ENCODE measurements at places on chromosomes 1 and 21.

GRCh38 chr1:113812661-113813135 lies 422 bp upstream of the RSBN1 start:
- no peak for DNase-seq

- DNase-seq, result peak; percentile 21
These were observed 213.9 kb upstream of the LYPLAL1 start for GRCh38 chr1:218959784-218960183.

DNA sequence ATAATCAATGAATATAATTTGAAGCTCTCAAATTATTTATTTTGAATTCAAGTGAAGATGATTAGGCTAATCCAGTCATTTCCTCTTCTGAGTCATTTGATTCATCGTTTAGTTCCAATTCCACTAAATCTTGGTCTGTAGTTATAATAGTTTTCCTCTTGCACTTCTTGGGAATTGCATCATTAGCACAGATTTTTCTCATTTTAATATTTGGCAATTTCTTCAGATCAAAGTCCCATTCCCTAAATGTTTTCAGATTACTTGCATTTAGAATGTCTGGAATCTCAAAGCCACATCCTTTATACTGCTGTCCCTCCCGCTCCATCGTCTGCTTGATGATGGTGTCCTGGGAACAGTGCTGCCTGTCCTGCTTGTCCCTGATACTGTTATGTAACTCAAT lies 43.5 kb downstream of the MAST2 start:
- no peak for DNase-seq

- DNase-seq, result no peak
These were observed 13.4 kb downstream of the SPOCD1 start for GRCh38 chr1:31802190-31803150.

- no peak for DNase-seq
These were observed 156.7 kb downstream of the NR5A2 start for GRCh38 chr1:200184196-200184595.

Data from NCI-H1417 treated with DMSO at 0.1 percent for 48 hours (cell line).